ENCODE measurements at places on chromosomes 6 and 20.

DNA sequence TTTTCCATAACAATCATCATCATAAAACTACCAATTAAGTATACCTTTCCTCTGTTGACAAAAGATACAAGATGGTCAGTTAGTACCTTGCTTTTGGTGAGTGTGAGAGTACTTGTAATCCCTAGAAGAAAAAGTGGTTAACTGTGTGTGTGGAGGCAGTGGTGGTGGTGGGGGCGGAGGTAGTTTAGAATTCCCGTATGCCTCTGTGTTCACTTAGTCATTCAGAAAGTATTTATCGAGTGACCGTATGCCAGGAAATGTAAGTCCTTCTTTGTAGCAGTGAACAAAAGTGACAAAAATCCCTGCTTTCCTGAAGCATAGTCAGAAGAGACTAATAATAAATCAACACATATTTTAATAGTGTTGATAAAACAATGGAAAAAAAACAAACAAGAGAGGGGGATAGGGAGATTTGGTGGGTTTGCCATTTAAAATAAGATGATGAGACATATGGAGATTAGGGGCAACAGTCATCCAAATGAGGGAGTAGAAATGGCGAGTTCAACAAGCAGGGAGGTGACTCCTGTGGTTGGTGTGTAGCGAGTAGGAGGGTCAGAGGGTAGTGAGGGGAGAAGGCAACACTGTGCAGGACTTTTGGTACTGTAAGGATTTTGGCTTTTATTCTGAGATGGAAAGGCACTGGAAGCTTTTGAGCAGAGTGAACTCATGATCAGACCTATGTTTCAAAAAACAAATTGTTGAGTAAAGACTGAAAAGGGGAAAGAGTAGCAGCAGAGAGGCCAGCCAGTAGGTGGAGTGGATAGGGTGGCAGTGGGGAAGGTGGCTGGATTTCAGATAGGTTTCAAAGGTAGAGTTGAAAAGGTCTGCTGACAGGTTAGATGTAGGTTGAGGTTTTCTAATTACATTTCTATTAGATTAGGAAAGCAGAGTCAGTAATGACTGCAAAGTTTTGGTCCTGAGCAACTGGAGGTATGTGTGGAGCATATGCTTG, 40.3 kb upstream of the SIM1 start:
- no peak for DNase-seq

- DNase-seq: no peak
These were observed 384.4 kb upstream of the JARID2 start for GRCh38 chr6:14861491-14861943.

DNA sequence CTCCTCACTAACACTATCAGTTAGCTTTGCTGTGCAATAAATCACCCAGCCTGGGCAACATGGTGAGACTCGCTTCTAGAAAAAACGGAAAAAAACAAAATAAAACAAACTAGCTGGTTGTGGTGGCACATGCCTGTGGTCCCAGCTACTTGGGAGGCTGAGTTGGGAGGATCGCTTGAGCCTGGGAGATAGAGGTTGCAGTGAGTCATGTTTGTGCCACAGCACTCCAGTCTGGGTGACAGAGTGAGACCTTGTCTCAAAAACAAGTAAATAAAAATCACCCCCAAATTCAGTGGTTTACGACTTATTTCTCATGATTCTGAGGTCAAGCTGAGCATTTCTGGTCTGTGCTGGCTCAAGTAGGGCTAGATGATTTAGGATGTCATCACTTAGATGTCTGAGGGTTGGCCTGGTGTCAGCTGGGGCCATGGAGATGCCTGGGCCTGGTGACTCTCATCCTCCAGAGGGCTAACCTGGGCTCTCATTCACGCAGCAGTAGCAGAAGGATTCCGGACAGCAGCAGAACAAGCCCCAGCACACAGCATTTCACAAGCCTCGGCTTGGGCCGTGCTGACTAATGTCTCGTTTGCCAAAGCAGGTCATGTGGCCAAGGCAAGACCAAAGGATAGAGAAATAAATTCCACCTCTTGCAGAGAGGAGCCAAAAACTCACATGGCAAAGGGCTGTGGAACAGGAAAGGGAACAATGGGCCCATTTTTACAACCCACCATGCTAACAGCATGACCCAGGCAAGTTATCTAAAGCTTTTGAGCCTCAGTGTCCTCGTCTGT, 32.5 kb downstream of the MGME1 start:
- DNase-seq: no peak

DNA sequence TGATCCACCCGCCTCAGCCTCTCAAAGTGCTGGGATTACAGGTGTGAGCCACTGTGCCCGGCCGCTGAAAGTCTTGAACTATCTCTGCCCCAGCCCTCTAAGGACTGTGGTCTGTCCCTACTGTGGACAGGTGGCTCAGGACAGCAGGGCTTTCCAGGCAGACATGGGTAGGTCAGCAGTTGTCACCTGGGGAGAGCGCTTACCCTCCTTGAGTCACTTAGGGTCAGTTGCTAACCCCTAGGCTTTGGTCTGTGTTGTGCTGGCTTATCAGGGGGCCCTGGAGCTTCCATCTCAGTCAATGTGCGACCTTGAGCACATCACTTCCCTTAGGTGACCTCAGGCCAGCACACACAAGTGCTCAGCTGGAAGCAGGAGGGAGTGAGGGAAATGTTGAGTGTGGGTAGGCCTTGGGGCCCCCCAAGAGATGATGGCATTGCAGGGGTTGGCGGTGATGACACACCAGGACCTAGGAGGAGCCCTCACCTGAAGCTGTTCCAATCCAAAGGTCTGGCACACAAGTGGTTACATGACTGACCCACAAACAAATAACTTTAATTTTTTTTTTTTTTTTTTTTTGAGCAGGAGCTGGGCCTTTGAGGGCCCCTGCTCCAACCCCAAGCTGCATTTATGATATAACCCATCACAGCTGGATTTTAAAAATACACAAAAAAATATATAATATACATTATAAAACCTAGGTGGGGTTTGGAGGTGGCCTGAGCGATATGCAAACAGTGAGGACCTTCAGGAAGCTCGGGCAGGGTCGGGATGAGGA, 5.1 kb downstream of the RPL10A start:
- DNase-seq: no peak

DNA sequence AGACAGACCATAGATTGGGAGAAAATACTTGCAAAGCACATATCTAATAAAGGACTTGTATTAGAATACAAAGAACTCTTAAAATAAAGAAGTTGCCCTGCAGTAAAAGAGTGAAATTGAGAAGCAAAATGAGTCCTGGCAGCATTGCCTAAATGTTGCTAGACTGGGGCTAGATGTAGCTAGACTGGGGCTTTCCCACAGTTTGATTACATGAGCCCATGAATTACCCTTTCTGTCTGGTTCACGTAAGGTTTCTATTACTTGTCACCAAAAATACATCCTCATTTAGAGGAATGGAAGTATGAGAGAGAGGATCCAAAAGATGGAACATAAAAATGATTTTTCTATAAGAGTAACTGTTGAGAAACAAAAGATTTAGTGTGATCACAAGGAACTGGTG, 57.6 kb upstream of the CCDC28A start:
- DNase-seq: no peak

GRCh38 chr6:18457065-18457737, 70.1 kb downstream of the RNF144B start:
- no peak for DNase-seq

- DNase-seq: no peak
These were observed 12.5 kb downstream of the NELFCD start for GRCh38 chr20:58993332-58994248.

DNA sequence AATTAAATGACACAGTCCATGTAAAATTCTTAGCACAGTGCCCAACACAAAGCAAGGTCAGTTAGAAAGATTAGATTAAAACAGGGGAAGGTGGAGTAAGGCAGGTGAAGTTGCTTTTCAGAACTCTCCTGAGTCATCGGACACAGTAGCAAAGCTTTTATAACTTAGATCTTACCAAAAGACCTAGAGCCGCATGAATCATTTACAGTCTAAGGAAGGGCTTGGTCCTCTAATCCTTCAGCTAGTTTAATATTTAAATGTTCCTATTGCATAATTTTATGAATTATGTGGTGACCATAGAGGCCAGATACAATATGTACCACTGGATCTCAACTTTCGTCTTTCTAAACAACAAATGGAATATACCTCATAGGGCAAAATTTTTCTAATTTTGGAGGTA, 202.1 kb upstream of the SNX9 start:
- DNase-seq: no peak

DNA sequence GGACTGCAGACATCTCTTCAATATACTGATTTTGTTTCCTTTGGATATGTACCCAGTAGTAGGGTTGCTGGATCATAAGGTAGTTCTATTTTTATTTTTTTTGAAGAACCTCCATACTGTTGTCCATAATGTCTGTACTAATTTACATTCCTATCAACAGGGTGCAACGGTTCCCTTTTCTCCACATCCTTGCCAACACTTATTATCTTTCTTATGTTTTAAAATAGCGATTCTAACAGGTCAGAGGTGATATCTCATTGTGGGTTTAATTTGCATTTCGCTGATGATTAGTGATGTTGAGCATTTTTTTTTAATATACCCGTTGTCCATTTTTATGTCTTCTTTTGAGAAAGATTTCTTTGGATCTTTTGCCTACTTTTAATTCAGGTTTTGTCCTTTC, 2.0 kb upstream of the TP53RK start:
- DNase-seq: no peak

DNA sequence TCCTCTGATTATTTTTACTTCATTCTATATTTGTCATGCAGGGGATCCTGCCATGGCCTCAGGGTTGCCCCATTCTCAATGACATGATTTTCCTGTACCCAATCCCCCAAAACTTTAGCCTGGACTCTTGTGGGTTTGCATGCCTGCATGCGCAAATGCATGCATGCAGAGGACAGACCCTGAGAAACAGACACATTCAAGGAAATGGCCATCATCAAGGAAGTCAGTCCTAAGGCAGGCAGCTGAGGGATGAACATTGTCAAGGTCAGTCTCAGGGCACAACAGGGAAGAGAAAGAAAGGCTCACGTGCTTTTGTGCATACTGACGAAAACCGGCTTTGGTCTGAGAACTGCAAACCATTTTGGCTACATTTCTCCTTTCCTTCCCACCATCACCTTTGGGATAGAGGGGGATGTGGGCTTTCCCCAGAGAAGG, 13.1 kb downstream of the NEDD9 start:
- DNase-seq: no peak

DNA sequence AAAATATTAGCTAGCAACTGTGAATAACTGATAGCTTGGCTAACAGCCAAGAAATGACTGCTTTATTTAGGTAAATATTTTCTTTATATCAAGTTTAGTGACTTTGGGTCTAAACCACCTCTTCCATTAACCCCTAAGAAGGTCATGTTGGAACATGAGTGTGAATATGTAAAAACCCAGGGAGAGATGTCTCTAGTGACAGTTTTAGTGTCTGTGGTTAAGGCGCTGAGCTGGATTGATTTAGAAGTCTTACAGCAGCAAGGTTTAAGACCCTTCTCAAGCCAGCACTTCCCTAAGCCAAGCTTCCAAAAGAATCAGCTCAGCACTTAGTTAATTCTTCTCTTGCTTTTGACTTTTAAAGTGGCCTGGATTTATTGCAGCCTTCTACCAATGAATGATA, 11.4 kb upstream of the SIRT5 start:
- DNase-seq: no peak

- DNase-seq: no peak
These were observed 15.8 kb upstream of the CEP162 start for GRCh38 chr6:84243240-84243639.

DNA sequence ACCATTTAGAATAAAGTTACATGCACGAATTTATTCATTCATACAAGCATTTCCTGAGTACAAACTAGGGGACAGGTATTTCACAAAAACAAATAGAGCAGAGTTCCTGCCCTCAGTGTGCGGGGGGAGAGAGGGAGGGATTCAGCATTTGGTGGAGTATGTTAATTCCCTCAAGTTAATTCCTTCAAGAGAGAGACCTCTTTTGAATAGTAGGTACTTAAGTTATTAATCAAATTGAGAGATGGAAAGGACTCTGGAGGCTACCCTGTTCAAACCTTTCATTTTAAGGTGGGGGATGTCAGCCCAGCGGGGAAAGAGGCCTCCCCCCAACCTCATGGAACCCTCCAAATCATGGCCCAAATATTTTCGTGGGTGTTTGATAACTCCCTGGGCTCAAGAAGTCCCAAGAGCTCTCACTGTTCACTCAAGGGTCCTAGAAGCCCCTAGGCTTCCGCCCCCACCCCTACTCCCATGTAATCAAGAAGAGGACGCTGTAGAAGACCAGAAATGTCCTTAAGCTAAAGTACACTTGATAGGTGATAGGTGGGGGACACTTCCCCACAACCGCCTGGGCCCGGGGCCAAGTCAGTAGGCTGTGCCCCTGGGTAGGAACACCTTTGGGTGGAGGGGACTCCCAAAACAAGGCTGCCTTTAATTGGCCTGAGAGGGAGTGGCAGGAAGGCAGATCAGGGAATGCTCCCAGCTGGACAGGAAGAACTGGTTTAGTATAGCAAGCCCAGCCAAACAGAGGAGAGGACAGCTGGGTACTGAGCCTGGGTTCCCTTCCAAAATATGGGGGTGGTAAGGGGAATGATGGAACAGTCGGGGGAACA, 2.9 kb downstream of the SDC4 start:
- DNase-seq: no peak

DNA sequence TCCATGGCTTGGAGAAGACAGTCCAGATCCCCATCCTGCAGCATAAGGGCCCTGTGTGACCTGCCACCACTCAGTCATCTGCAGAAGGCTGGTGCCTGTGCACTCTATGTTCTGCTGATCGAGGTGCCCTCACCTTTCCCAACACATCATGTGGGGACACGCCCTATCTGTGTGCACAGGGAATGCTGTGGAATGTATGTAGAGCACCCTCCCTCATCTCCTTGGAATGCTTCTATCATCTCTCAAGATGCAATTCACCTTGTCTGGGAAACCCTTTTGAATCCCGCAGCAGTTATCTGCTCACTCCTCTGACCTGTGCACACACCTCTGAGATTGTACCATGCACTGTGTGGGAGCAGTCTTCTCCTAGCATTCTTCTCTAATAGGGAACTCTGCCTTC, 207.2 kb upstream of the SSTR4 start:
- no peak for DNase-seq

DNA sequence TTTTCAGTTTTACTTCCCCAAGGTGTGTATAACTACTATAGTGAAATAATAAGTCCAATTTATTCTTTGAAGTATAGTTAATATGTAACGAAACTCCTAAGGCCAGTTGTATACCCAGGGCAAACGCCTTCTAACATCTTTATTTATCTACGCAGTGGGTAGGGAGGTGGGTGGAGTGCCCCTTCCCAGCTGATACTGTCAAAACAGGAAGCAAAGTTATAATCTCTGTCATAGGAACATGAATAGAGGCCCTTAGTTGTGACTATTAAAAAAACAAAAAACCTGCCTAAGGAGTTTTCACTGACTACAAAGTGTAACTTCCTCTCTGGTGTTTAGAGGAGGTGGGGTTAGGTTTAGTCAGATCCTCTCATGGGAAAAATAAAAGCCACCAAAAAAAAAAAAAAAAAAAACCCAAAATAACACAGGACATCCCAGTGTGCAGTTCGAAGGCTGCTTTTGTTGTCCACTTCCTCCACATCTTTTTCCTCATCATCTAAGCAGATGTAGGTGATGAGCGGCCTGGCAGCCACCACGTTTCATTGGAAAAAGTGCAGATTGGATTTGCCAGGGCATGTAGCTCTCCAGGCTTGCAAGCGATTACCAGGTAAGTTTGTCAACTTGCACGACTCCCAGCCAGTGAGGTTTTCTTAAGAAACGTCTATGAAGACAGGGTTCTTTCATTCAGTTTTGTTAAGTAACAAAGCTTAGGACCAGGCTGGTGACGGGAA, 58.7 kb downstream of the UTRN start:
- no peak for DNase-seq

- DNase-seq: no peak
These were observed 30.1 kb downstream of the PREP start for GRCh38 chr6:105372849-105373182.

GRCh38 chr6:73566954-73567591, 46.2 kb upstream of the EEF1A1 start:
- DNase-seq: no peak

GRCh38 chr6:30793521-30794194, 49.3 kb upstream of the IER3 start:
- peak; percentile 12 for DNase-seq
